ENCODE measurements at places on chromosomes 2 and 18.

GRCh38 chr2:81895620-81896250 lies 1591.2 kb upstream of the LRRTM1 start:
- no peak for DNase-seq

DNA sequence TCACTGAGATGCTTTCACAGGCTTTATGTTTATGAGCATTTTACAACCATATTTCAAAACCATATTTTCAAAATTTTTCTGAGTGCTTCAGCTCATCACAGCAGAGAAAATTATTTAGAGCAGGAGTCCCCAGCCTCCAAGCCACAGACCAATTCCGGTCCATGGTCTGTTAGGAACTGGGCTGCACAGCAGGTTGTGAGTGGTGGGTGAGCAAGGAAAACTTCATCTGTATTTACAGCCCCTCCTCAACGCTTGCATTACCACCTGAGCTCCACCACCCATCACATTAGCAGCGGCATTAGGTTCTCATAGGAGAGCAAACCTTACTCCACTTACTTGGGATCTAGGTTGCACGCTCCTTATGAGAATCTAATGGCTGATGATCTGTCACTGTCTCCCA lies 165.6 kb downstream of the SEPTIN10 start:
- DNase-seq: no peak

GRCh38 chr2:7592618-7593140 lies 675.5 kb downstream of the RNF144A start:
- DNase-seq: no peak

DNA sequence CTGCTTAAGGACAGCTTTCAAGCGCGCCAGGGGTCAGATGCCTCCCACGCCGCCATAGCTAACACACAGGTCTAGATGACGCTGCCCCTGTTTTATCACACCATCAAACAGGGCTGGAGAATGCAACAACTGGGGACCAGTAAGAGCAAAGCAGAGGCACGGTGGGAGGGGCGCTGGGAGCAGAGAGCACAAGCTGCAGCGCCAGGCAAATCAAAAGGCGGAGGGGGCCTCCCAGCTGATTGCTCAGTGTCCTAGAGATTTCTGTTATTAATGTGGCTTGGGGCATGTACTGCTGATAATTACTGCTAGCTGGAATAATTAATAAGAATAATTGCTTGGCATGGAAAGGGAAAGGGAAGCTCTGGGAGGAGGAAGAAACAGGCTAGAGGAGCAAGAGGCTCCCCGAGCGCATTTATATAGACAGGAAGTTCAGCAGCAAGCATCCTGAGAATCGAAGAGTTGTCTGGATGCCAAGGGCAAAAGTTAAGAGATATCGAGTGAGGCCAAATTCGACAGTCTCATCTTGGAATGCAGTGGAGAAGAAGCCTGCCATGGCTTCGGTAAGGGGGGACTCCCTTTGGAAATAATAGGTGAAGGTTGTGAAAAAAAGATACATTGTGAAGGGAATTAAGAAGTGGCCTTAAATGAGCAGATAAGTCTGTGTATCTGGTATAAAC lies 104.5 kb upstream of the ZNF521 start:
- DNase-seq: no peak

DNA sequence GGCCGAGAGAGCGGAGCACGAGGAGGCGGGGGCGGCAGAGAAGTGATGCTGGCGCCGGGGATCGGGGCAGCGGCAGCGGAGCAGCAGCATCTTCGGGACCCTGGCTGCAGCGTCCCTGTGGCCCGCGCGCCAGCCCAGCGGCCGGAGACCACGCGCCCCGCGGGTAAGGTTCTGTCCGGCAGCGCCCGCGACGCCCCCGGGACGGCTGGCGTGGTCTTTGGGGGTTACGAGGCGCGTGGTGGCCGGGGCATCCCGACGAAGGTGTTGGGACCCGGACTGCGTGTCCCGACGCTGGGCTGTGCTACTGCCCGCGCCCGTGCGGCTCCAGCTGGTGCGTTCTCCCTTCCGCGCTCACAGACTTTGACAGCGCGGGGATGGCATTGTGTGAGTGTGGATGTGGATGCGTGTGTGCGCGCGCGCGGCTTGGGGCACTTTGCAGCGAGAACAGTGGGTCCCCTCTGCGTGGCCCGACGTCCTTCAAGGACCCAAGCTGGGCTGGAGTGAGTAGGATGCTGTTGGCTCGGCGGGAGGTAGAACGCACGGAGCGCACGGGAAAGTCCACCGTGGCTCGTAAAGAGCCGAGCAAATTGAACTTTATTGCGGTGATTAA lies 405.0 kb downstream of the XIRP2 start:
- no peak for DNase-seq

GRCh38 chr2:67085146-67085545 lies 312.0 kb upstream of the ETAA1 start:
- no peak for DNase-seq

GRCh38 chr2:139142252-139142880 lies 362.2 kb upstream of the NXPH2 start:
- no peak for DNase-seq

DNA sequence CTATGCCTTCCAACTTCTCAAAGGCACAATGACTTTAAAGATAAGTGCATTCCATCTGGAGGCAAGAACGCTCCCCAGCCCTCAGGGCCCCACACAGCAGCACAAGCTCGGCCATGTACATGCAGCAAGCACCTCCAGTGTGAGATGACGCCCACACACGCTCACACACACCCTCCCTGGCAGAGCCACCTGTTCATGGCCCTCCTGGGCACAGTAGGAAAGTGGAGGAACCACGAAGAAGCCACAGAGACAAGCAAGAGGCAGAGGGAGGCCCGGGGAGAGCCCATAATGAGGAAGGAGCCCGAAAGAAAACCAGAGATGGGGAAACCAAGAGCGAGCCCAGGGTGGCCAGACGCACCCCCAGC lies 21.7 kb downstream of the BIN1 start:
- no peak for DNase-seq

GRCh38 chr2:32838418-32838817 lies 108.3 kb upstream of the LTBP1 start:
- no peak for DNase-seq

DNA sequence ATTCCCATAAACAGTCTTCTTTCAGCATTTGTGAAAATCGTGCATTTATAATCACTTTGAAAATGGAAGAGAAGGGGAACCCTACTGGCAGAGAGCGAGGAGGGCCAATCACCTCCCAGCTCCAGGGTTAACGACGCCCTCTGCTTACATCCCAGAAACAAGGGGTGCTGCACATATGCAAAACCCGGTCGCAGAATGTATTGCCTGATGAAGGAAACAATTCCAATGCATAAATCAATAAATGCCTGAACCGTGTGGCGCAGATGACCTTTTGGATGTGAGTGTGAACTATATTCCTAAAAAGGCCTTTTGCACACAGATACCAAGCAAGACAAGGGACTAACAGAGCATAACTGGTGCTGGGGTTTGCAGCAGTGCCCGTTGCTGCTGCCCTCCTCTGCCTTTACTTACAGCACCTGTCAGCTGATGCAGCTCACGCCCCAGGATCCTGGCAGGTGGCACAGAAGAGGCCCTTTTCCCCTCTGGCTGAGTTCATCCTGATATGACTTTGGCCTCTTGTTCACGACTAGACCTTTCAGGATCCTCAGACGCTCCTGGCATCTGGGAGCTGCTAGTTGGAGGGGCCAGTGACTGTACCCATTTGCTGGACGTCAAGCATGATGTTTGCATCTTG lies 67.8 kb downstream of the MYT1L start:
- no peak for DNase-seq

- DNase-seq: peak; percentile 49
Observed at GRCh38 chr2:190838492-190838910, 42.1 kb upstream of the GLS start.

- no peak for DNase-seq
Observed at GRCh38 chr2:134406311-134406710, 152.4 kb downstream of the MGAT5 start.

DNA sequence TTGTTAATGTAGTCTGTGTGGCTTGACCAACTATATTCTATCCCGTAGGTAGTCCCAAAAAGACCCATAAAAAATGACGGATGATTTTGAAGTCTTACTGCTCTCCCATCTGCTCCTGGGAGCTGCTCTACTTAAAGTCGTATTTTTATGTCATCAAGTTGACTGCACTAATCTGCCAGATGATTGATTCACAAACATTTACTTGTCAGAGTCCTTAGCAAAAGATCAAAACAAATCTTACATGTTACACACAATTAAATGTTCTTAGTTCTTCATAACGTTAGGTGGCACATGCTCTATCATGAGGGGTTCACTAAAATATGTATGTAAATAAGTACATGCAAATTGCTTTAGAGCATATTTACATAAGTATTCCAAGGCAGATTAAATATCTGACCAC lies 498.3 kb upstream of the LRRTM4 start:
- no peak for DNase-seq

DNA sequence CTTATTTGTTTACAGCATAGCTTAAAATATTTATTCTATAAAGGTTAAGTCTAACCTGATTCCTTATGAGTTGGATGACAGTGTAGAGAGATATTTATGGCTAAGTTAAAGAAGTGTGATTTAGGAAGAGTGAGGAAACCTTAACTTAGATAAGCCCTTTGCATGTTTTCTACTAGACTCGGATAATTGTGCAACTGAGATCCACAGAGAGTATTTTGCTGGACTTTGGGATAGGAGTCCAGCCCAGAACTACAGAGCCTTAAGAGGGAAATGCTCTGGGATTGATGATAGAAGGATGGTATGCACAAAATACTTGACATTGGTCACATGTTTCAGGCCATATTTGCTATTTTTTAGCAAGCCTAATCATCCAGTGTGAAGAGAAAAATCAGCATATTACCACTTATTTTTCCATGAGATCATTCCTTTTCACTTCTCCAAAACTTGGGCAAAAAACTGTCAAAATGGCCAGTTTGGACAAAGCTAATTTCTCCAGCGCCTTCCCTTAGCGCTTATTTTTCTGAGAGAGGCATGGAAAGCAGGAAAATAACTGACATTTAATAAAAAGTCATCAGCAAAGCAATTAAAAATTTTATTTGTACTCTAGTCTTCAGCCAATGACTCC lies 3.1 kb downstream of the CD28 start:
- DNase-seq: no peak

GRCh38 chr18:28947900-28948299 lies 771.0 kb upstream of the CDH2 start:
- DNase-seq: no peak
